ENCODE measurements at places on chromosomes 4 and X.

GRCh38 chrX:132463411-132463810 is 25.4 kb downstream of the MBNL3 start:
- no peak for DNase-seq

DNA sequence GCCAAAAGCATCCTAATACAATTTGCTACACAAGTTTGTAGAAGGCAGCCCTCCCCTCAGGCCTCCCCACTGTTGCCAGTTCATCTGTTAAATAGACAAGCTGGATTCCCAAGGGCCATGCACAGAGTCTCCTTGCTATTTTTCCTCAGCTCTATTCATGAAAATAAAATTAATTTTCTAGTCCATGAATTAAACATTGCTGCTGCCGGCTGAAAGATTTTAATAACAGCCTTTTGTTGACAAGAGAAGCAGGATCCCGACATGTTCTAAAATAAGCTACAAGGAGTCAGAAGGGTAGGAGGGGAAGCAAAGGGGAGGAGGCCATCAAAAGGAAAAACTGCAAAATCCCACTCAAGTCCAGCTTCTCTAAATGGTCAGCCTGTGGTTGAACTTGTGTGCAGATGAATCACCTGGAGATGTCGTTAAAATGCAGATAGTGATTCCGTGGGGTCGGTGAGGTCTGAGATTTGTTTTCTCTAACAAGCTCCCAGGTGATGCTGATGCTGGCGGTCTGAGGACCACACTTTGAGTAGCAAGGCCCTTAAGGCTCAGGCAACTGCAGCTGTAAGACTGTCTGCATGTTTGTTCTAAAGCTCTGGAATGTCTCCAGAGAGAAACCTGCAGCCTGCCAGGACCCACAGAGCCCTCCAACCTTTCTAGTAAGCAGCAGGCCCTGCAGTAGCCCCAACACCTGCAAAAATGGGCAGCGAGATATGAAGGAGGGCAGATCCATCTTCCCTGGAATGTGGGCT is 9.4 kb downstream of the SCD5 start:
- no peak for DNase-seq

DNA sequence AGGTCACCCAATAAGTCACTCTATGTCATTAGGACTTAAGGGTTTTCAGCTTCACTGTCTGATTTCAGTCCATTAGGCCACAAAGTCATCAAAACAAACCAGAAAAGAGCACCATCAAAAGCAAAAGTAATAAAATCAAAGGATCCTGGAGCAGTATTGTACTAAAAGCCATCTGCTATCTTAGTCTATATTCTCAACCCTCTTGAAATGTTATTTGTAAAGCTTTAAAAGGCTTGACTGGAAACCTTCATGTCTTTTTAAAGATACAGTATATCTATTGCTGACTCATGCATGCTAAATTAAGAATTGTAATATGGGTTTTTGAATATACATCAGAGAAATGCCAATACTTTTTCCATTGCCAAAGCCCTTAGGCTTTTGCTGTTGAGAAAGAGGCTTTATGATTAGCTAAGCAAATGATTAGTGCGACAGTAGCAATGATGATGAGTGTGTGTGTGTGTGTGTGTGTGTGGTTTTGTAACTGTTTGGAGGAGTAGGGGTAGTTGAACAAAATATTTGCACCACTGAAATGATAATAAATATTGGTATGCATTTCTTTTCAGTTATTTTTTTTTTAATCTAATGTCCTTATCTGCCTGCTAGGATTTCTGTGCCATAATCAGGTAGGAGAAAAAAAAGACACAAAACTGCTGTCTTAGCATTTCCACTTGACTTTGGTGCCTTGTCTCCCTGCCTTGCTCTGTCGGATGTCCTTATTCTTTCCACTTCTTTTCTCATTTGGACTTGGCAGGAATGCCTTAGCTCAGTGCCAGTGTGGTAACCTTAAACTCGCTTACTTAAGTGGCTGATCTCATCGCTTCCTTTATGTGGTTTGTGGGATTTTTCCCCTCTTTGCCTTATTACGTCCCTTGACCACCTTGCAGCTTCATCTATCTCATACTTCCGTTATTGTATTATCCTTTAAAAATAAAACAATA is 119.7 kb downstream of the PCDH7 start:
- DNase-seq = no peak

GRCh38 chrX:11135564-11136185 is 24.5 kb downstream of the HCCS start:
- DNase-seq = no peak

DNA sequence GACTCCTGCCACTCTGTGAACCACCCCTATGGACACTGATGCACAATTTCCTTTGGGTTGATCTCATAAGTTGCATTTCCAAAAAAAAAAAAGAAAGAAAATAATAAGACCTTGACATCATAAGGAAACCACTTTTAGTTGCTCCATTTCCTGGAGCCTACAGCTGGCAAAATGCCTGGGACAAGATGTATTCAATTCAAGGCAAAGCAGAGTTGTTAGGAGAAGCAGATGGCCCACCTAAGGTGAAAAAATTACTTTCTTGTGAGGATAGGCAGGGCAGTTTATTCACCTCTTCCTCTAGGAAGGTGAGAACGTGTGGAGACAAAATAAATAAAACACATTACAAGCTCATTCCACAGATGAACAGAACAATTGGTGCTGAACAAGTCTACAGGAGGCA is 14.1 kb upstream of the SCRG1 start:
- no peak for DNase-seq

DNA sequence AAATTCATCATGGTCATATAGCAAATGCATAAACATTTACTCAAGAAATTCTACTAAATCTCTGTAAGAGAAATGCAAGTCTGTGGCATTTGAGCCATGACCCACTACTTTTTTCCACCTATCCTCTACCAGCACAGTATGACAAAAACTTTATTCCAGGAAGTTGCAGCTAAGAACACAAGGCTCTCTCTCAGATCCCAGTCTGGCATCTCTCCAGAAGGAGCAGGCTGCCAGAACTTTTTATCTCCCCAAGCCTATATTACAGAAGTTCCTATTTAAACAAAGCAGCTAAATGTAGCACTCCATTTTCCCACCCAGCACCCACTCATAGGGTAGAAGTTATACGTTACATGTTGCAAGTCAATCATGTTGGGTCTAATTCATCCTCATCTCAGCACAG is 49.3 kb upstream of the EPGN start:
- no peak for DNase-seq

DNA sequence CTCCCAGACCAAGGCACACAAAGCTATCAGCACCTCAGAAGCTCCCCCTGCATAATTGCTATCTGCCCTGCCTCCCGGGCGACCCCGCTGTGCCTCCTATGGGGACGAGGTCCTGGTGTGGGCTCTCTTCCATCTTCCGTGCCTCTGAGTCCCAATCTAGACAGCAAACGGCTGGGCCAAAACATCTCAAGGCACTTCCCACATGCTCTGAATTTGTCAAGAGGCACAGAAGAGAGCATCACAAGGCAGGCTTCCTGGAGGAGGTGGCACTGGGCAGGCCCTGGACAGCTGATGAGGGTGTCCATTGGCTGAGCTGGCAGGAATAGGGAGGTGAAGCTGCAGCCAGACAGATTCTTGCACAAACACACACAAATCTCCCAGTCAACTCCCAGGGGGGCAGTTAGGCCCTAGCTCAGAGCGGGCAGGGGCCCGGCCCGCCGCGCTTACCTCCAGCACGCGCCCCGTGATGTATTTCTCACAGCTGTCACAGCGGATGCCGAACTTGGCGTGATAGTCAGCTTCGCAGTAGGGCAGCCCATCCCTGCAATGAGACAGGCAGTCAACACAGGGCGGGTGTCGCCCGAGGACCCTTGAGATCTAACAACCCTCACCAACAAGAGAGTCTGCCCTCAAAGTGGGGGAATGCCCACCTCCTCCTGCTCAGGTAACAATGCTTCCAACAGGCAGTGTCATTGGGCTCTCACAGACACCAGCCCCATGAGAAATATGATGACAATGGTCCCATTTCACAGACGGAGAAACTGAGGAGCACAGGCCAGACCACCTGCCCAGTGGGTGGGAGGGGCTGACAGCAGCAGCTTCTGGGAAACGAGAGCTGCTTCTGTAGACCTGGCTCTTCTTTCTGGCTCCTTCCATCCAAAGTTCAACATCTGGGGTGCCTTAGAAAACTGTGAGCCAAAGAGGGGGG is 81.2 kb downstream of the ABLIM2 start:
- no peak for DNase-seq

- no peak for DNase-seq
These were observed 201.1 kb downstream of the STPG2 start for GRCh38 chr4:97942137-97942536.

DNA sequence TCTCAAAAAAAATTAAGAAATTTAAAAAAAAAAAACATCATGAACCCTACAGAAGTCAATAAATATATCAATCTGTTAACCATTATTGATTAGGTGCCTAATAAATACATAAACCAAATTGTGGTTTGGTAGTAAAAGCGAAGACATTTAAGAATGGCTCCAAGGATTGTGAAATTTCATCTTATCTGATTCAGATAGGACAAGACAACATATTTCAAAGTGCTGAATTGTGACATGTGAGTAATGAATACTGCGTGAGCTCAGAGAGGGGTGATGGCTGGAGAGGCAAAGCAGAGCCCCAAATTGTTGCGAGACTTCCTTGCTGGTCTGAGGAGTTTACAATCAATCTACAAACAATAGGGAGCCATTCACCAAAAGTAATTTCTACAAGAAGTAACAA is 8.2 kb downstream of the AMBN start:
- no peak for DNase-seq

DNA sequence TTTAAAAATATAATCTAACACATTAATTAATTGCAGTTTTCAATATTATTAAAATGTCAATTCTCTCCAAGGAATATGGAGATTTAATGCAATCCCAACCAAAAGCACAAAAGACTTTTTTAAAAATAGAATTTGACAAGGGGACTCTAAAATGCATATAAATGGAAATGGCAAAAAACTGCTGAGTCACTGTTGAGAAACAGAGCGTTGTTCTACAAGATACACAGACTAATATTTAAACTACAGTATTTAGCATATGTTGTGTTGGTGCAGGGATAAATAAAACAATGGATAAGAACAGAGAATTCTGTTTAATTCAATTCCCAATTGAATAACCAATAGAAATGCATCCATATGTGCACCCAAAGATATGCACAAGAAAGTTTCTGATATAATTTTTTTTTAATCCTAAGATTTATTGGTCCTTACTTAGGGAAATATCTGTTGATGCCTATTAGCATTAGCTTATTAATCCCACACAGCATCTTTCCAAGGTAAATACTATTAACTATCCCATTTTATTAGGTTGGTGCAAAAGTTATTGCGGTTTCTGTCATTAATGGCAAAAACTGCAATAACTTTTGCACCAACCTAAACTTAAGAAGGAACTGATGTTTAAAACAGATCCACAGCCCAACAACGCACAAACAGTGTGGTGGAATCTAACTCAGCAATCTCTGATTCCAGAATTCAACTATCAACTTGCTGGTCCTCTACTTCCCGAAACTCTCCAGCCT is 86.8 kb upstream of the VEGFC start:
- no peak for DNase-seq

DNA sequence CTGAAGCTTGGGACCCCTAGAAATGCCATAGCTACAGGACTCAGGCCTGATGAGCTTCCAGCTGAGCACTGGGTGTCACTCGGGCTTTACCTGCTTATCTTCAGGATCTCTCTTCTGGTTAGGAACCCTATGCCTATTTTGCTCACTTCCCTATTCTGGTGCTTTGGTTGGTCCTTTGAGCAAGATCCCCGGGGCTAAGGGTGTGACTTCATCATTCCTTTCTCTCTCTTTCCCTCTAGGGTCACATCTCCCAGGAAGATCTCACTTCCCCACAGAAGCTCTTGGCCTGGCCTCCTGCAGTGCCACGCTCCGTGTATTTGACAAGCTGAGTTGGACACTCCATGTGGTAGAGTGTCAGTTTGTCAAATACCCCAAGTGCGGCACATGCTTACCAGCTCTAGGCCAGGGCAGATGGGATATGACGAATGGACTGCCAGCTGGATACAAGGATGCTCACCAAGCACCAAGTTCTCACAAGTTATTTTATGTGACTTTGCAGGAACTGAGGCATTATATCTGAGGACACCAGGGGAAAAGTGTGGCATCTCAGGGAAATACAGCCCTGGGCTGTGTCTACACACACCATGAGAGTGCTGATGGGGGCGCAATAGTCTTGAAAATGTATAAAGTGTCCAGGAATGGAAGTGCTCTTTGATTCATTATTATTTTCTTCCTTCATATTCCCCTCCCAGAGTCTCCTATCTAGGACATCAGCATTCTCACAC is 21.1 kb downstream of the VSIG4 start:
- no peak for DNase-seq

DNA sequence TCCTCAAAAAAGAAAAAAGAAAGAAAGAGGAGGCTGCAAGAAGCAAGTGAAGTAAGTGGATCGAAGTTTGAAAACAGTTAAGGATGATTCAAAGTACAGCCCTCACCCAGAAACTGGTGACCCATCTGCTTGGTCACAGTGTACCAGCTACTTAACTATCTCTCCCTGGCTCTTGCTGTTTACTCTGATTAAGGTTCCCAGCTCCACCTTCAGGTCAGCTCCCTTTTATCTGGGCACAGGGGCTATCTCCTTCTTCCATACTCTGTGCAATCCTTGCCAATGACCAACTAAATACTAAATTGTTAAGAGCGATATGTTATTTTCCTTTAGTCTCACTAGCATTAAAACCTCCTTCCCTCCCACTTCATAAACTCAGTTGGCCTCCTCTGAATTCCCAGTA is 81.5 kb upstream of the SMIM10 start:
- no peak for DNase-seq

All from coronary artery (tissue), 2 donors.